Right forelimb (tissue), 1 donor: ENCODE measurements at places on chromosomes 3 and 15.

DNA sequence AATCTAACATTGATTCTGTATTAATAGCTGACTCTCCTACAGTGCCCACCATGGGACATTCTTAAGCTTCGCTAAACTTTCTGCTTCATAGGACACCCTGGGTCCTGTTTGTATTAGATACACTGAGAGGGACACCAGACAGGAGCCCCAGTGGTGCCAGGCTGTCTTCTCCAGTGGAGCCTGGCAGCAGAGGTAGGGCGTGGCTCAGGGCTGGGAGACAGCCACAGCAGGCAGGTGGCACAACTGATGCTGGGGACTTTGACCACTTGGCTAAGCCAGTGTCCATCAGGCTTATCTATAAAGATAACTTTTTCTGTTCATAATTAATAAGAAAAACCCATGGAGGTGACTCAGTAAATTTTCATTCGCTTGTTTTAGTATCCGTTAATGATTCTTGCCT, 21.8 kb downstream of the NIPA1 start:
- no peak for DNase-seq

GRCh38 chr3:104536715-104537114, 830.0 kb upstream of the ALCAM start:
- DNase-seq = no peak

DNA sequence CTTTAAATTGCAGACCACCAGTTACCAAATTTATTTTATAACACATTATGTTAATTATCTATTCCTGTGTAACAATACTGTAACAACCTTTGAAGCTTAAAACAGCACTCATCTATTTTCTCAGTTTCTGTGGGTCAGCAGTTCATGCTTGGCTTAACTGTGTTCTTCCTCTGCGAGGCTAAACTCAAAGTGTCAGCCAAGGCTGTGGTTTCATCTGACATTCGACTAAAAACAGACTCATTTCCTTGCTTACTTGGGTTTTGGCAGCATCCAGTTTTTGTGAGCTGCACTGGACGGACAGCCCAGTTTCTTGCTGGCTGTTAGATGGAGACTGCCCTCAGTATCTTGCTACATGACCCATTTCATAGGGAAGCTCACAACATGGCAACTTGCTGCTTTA, 247.3 kb upstream of the KCNH8 start:
- no peak for DNase-seq

- no peak for DNase-seq
Observed at GRCh38 chr15:52340093-52340492, 44.5 kb upstream of the MYO5C start.

GRCh38 chr3:153293265-153293664, 131.2 kb downstream of the RAP2B start:
- no peak for DNase-seq

DNA sequence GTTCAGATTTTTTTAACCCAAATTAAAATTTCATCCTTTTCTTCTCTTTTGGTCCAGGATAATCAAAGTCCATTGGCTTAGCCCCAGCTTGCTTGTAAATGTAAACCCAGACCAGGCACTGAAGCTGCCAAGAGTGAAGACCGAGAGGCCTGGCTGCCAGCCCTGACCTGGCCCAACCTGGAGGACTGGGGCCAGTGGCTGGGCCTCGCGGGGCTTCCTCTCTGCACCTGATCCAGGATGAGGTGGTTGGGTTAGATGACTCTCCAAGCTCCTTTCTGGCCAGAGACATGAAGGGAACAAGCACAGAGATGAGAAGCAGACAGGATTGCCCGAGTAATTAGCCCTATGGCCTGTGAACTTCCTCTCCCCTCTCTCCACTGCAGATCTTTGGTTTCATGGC, 50.6 kb downstream of the CMTM6 start:
- DNase-seq = peak; percentile 43

GRCh38 chr15:99306694-99307338, 55.5 kb downstream of the LRRC28 start:
- no peak for DNase-seq
